ENCODE measurements at places on chromosomes 16 and 17.

- no peak for DNase-seq
These were observed 9.3 kb downstream of the ARRB2 start for GRCh38 chr17:4719684-4720221.

DNA sequence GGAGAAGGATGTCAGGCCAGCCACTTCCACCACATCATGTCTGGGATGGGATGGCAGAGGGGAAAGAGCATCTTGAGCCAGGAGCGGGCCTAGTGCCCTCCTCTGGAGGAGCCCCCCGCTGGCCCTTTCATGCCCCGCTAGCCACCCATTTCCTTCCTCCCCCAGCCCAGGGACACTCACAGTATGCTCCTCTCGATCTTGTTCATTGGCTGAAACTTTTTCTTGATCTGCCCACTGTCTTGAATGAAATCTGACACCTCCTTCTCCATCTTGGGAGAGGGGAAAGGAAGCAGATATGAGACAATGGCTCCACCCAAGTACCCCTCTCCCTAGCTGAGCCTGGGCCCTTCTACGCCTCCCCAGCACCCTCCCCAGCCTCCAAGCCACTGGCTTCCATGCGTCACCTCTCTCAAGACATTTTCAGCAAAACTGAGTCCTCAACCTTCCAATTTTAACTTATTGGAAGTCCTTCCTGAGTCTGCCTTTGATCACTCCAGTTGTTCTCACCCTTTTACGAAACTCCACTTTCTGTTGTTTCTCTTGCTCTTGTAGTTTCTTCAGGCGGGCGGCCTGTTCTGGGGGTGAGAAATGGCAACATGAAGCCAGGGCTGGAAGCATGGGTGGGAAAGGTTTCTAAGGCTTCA, 7.2 kb downstream of the SPAG7 start:
- DNase-seq = no peak

GRCh38 chr17:50947782-50948543, 81.8 kb upstream of the TOB1 start:
- DNase-seq = no peak

- DNase-seq = peak; percentile 79
These were observed 9.8 kb upstream of the TBX2 start for GRCh38 chr17:61389670-61390478.

- DNase-seq = peak; percentile 56
These were observed 56.3 kb upstream of the IL34 start for GRCh38 chr16:70589998-70590471.

GRCh38 chr16:82136956-82137821, 32.8 kb downstream of the MPHOSPH6 start:
- DNase-seq = no peak

- no peak for DNase-seq
These were observed 281.0 kb downstream of the CBLN1 start for GRCh38 chr16:49000594-49000993.

DNA sequence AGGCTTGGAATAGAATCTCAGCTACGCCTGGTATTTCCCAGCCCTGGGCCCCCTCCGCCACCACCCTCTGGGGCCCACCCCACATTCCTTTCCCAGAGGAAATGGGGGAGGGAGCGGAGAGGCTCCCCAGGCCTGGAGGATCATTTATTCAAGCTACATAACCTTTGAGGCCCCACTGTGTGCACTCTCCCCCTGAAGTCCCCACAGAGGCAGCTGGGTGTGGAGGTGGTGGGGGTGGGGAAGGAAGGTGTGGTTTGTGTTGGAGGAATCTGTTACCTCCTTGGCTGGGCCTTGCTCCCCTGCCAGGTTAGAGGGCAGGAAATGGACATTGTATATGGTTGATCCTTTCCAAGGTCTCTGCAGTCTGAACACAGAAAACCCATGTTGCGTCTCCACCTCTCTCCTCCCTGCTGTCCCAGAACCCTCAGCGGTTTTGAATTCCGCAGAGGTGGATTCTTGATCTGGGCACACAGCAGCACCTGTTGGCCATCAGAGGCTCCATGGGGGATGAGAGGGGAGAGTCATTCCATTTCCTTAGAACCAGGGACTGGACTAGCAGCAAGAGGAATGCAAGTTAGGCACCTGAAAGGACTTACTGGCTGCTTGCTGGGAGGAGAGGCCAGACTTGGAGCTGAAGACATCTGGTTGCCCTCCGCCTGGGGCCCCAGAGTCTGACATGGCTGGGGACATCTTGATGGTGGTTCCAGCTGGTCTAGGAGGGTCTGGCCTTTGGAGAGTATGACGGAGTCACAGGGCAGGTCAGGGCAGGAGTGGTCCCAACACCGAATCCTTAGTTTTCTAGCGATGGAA, 23.0 kb downstream of the ARHGAP23 start:
- DNase-seq = peak; percentile 85

- DNase-seq = peak; percentile 86
These were observed 77.3 kb downstream of the ZDHHC7 start for GRCh38 chr16:84933774-84934631.

- DNase-seq = no peak
These were observed 55.8 kb downstream of the ZFHX3 start for GRCh38 chr16:72992142-72992601.

DNA sequence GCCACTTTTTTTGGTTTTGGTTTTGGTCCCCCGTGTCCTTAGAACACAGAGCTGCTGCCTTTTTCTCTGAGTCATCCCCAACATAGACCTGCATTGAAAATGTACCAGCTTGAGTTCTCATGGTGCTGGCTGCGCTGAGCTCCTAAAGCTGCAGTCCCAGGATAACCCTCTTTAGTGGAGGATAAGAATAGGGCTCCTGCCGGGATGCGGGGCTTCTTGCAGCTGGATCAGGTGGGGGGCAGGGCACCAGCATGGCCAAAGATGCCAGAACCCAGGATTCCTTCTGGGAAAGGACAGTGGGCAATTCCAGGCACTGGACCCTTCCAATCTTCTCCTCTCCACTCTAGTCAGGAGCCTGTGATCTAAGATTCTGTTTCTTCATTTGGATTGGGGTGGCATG, 8.3 kb upstream of the CLUH start:
- DNase-seq = no peak

- DNase-seq = no peak
These were observed 25.4 kb downstream of the DNAI2 start for GRCh38 chr17:74299226-74300009.

- peak; percentile 58 for DNase-seq
These were observed 6.2 kb downstream of the LLGL2 start for GRCh38 chr17:75531721-75532072.

GRCh38 chr17:28953444-28954118, 2.3 kb upstream of the PHF12 start:
- peak; percentile 50 for DNase-seq

- DNase-seq = no peak
These were observed 21.2 kb upstream of the VAT1L start for GRCh38 chr16:77767211-77767610.

DNA sequence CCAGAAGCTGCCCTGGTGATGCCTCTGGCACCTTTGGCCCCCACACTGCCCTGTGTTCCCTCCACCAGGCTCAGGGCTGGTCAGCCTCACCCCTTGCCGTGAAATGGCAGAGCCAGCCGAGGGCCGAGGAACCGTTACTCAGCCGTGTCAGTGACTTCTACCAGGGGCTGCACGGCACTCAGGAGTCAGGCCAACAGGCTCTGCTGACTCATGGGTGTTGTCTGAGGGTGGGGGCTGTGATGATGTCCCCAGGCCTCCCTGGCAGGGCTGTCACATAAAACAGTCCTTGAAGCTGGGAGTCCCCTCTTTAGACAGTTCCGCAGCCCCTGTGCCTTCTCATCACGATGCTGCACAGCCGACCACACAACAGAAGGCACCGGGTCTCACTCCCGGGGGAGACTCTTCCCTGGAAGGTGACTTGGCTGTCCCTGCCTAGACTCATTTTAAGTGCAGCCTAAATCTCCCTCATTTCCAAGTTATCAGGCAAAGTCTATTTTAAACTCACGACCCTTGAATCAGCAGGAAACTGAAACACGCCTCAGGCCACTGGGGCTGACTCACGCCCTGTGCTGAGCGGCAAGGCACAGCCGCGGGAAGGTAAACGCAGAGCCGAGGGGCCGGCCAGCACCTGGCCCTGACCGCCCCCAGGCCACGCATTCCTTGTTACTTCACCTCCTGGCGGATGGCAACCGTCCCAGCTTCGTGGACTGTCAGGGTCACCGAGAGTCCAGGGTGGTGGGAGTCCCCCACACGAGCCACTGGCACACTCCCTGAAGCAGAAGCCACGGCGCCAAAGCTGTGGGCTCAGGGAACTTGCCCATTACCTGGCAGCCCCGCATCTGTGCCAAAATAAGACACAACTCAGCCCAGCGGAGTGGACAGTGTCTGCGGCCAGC, 102.6 kb downstream of the ZNF778 start:
- peak; percentile 83 for DNase-seq

- DNase-seq = no peak
These were observed 39.0 kb downstream of the EMP2 start for GRCh38 chr16:10541366-10541765.

GRCh38 chr16:84699147-84699711, 571 bp upstream of the USP10 start:
- DNase-seq = no peak

- DNase-seq = no peak
These were observed 21.2 kb upstream of the TAOK1 start for GRCh38 chr17:29368926-29369325.

DNA sequence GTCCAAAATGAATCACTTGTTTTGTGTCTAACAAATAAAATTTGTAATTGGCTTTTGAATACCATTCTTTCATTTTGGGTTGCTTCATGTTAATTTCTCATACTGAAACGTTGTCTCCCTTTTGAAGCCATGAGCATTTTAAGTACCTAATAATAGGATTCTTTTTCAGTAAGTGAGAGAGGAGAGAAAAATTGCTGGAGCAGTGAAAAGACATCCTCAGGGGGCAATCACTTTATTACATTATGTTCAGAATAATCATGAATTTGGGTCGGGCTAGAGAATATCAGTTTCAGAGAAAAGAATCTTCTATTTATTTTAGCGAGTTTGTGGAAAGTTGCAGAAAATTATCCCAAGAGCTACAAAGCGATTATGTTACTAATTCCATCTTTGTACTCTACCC, 96.8 kb downstream of the CNTNAP4 start:
- no peak for DNase-seq

DNA sequence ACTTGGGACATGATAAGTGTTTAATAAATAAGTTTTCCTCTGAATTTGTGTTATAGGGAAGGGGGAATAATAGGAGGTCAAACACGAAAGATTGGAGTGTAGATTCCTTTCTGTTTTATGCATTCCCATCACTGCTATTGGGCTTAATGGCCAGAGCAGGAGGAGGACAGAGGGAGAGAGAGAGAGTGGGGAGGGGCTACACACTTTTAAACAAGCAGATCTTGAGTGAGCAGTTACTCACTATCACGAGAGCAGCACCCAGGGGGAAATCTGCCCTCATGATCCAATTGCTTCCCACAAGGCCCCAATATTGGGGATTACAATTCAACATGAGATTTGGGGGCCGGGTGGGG, 505.0 kb downstream of the GRIN2A start:
- DNase-seq = no peak

GRCh38 chr17:72642720-72643119, 449.8 kb downstream of the SLC39A11 start:
- DNase-seq = no peak

- no peak for DNase-seq
These were observed 11.6 kb downstream of the GLIS2 start for GRCh38 chr16:4327386-4328045.

- no peak for DNase-seq
These were observed 29.1 kb downstream of the HS3ST3B1 start for GRCh38 chr17:14329900-14330491.

- DNase-seq = no peak
These were observed 20.6 kb downstream of the ADORA2B start for GRCh38 chr17:15965528-15965927.

DNA sequence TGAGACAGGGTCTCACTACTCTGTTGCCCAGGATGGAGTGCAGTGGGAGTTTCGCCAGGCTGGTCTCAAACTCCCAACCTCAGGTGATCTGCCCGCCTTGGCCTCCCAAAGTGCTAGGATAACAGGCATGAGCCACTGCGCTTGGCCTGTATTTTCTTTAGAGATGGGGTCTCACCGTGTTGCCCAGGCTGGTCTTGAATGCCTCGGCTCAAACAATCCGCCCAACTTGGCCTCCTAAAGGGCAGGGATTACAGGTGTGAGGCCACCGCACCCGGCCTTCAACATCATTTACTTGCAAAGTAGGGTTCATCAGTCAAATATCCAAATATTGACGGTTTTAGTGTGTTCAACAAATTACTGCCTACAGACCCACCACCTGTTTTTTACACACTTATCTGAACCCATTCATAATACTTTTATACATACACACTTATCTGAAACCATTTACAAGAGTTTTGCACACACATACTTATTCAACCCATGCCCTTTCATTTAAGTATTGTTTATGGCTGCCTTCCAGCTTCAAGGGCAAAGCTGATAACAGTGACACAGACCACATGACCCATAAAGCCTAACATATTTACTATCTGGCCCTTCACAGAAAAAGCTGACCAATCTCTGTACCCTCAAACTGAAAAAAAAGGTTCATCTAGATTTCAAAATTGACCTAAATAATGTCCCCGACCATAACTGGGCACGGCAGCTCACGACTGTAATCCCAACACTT, 11.9 kb downstream of the TMEM170A start:
- DNase-seq = no peak

DNA sequence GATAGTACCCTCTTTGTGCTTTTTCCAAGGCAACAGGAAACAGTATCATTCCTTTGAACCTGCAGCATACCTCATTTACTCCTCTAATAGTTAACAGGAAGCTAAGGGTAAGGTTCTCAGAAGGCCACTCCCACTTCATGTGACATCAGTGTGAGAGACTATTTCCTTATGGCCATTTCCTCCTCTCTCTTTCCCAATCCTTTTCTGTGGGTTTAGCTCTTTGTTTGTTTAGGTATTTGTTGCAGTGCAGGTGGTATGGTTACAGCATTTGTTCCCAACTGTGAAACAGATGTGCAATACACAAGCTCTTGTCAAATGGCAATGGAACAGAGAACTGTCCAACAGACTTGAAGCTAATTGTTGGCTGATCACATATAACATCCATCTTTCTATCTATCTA, 14.7 kb downstream of the TMC5 start:
- no peak for DNase-seq

DNA sequence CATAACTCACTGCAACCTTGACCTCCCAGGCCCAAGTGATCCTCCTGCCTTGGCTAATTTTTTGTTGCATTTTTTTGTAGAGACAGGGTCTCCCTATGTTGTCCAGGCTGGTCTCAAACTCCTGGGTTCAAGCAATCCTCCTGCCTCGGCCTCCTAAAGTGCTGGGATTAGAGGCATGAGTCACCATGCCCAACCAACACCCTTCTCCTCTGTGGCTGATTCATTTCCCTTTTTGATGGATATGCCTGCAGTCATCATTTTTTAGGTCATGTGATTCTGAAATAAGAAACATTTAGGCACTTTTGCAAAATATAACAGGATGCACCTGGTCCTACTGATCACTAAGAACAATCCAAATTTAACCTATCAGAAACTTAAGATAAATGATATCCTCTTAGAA, 44.0 kb upstream of the YPEL2 start:
- no peak for DNase-seq

GRCh38 chr16:85777583-85778310, 21.6 kb downstream of the EMC8 start:
- no peak for DNase-seq
